ENCODE measurements at places on chromosomes 2 and 18. TPM values are rescaled to one million over a fixed set of nuclear protein-coding genes. Genes with fewer than 3 reads are reported as not detected.

GRCh38 chr2:96100893-96101304 lies 15.5 kb downstream of the ADRA2B start:
- no peak for DNase-seq

DNA sequence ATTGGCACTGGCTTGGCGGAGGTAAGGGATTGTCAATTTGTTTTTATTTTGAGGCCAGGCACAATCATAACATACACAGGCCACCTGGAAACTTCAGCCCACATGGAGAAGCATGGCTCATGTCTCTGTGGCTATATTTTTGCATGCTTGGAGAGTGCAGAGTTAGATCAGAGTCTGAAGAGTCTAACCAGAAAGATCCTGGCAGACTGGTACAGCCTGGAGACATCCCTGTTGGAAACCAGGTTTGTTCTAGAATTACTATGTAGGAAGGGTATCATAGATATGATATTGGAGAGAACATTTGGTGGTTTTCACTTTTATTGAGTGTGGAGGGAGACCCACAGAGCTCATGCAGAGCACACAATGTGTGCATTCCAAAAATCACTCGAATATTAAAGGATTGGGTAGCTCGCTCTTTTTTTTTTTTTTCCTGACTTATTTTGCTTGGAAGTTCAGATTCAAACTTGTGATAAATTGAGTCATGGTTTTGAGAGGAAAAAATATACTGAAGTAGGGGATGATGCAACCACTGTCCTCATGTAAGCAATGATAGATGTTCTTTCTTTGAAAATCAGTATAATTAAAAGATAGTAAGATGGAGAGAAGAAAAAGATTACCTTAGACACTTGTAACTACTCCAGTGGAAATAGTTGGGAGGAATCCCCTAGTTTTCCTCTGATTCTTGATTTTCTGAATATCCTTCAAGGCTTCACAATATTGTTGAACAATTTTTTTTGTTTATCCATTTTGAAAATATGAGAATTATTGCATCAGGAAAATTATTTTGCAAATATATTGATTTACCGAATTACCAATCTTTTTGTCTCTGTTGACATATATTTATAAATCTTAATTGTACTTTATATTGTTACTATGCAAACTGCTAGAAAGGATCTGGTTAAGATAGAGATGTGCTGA lies 185.7 kb upstream of the ZEB2 start:
- peak; percentile 49 for DNase-seq

- DNase-seq: no peak
Observed at GRCh38 chr2:119864318-119864717, 104.6 kb downstream of the PTPN4 start.

DNA sequence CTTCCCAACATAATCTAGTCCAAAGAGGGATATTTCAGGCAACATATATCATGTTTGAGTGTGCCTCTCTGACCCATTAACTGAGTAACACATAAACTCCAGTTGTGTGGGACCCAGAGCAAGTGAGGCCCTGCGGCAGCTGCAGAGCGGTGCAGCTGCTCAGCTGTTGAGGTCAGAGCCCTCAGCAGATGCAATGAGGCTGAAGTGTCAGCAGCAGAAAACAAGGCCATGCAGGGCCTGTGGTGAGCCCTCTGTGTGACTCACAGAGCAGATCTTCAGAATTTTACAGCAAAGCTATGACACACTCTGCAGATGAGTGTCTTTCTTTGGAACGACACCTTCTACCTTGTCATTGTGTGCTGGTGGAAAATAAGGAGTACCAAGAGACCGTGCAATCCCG lies 168.5 kb downstream of the CBLN2 start:
- DNase-seq: no peak

- DNase-seq: no peak
Observed at GRCh38 chr2:143071185-143071876, 57.9 kb upstream of the ARHGAP15 start.

- DNase-seq: no peak
Observed at GRCh38 chr2:17208511-17208910, 309.7 kb downstream of the RAD51AP2 start.

GRCh38 chr2:171158790-171159371 lies 1.8 kb downstream of the TLK1 start:
- DNase-seq: no peak

GRCh38 chr18:63189817-63190216 lies 129.8 kb downstream of the BCL2 start:
- DNase-seq: no peak

The MGAT4A gene
- polyA plus RNA-seq: not detected

All from BJ (cell line).